ENCODE measurements at places on chromosomes 5 and 9.

DNA sequence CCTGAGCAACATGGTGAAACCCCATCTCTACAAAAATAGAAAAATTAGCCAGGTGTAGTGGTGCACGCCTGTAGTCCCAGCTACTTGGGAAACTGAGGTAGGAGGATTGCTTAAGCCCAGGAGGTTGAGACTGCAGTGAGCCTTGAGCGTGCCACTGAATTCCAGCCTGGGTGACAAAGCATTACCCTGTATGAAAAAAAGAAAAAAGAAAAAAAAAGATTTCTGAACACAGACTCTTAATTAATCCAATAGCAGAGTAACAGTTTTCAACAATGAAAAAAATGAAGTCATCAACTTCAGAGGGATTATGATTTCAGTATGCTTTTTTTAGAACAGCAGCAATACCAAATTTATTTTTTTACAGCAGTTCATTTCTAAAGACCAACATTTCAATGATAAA lies 118.8 kb upstream of the TNPO1 start:
- no peak for DNase-seq

DNA sequence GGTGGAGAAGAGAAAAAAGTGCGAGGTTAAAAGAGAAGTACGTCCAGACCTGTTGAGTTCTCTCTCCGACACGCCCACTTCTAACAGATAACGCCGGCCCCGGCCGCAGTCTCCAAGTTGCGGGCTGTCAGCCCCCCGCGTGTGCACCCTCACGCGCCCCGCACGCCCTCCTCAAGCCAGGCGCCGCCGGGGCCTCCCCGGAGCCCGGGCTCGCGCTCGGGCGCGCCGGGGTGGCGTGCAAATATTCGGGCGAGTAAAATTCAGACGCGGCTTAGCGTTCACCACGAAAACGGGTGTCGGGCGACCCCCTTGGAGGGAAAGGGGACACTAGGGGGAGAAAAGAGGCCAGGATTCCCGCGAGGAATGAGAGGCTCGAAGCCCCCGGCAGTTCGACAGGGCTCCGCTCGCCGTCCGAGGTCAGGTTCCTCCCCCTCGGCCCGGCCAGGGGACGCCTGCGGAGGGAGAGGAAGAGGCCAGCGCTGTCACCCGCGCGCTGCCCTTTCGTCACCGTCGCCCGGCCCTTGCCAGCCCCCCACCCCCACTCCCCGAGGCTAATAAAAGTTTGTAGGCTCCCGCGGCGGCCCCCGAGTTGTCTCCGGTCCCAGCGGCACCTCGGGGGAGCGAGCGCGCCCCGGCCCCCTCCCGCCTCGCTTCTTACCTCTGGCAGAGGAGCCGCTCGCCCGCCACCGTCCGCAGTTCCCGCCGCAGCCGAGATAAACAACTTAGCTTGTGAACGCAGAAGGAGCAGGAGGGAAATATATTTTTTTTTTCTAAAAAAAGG lies 743 bp downstream of the NR3C1 start:
- DNase-seq: no peak

DNA sequence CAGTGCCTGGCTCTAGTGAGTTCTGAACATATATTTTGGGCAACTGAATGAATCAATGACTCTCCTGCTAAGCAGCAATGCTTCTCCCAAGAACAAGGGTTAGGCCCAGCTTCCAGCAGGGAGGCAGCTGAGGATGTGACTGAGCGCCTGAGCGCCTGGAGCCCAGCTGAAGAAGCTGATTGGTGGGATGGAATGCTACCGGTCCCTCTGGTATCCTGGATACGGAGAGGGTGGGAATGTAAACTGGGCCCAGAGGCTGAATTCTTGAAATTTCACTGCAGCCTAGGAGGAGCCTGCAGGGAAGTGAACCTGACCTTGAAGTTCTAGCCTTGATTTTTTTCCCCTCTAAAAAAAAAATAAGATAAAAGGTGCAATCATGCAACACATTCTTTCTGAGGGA lies 43.2 kb downstream of the WWC1 start:
- DNase-seq: no peak

GRCh38 chr5:163567811-163568210 lies 62.4 kb downstream of the MAT2B start:
- DNase-seq: no peak

- DNase-seq: no peak
Measured at GRCh38 chr5:158541536-158542297, 558.0 kb downstream of the EBF1 start.

DNA sequence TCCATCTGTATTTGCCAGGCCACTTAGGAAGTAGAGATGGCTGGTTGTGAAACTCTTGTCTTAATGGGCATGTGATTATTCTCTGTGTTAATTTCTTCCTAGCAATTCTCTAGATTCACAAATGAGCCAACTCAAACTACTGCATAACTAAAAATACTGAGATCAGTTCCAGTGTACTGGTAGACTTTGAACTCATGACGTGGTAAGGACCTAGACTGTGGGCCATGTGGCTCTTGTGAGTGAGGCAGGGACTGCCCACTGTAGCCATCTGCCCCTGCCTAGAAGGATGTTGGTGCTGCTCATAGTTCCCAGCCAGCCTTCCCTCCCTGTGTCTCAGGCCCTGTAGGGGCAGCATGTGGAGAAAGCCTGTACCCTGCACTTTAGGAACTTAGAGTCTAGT lies 47.4 kb downstream of the CYSTM1 start:
- no peak for DNase-seq

DNA sequence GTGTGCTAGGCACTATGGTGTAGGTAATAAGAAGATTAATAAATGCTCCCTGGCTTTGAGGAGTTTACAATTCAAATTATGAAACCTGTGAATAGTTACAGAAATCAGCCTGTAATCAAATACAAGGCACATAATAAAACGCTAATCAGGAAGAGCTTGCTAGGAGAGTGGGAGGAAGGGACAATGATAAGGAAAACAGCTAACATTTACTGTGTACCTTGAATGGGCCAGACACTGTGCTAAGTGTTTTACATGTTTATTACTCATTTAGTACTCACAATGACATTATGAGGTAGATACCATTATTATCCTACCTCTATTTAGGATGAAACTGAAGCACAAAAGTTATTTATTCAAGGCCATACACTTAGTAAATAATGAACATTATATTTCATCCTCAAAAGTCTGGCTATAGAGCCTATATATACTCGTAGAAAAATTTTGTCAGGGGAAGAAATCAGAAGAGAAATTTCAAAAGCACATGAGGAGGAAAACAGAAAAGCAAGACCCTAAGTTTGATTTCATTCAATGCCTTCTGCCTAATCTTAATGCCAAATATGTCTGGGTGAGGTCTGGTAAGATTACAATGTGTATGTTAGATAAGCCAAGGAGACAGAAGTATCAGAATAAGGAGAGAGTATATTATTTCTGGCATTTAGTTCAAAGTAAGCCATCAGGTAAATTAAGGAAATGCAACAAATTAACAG lies 35.9 kb downstream of the AFF4 start:
- DNase-seq: no peak

- no peak for DNase-seq
Measured at GRCh38 chr5:109725135-109725534, 35.4 kb downstream of the MAN2A1 start.

DNA sequence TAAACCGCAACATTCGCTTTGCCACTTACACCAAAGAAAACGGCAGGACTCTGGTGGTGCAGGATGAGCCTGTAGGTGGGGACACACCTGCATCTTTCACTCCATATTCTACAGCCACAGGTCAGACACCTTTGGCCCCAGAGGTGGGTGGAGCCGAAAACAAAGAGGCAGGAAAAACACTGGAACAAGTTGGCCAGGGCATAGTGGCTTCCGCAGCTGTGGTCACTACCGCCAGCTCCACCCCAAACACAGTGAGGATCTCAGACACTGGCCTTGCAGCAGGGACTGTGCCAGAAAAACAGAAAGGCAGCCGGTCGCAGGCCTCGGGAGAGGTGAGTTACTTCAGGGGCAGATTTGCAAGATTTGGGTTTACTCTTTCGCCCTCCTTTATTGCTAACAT lies 33.8 kb downstream of the KDM3B start:
- no peak for DNase-seq

GRCh38 chr5:43255704-43256103 lies 57.5 kb downstream of the HMGCS1 start:
- DNase-seq: no peak
